ENCODE measurements at places on chromosomes 3 and 15.

DNA sequence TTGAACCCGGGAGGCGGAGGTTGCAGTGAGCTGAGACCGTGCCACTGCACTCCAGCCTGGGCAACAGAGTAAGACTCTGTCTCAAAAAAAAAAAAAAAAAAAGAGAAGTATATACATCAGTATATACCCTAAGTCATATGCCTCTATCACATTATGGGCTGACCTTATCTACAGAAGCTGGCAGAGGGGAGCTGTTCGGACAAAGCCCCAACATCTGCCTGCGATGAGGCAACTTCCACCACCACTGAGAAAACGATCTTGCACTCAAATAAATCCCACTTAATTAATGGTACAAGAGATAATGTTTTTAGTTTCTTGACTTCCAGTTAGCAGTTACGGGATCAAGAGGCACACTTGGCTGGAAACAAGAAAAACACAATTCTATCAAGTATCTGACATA, 2.2 kb downstream of the GLT8D1 start:
- no peak for DNase-seq

GRCh38 chr3:165754219-165755007, 82.8 kb downstream of the BCHE start:
- peak; percentile 29 for DNase-seq

GRCh38 chr3:24838533-24838932, 343.9 kb upstream of the THRB start:
- no peak for DNase-seq

- DNase-seq: peak; percentile 62
Observed at GRCh38 chr15:79673416-79674123, 223.2 kb downstream of the MTHFS start.

GRCh38 chr15:39153716-39154115, 427.2 kb upstream of the THBS1 start:
- no peak for DNase-seq

GRCh38 chr15:63772520-63772919, 61.2 kb downstream of the HERC1 start:
- DNase-seq: no peak

DNA sequence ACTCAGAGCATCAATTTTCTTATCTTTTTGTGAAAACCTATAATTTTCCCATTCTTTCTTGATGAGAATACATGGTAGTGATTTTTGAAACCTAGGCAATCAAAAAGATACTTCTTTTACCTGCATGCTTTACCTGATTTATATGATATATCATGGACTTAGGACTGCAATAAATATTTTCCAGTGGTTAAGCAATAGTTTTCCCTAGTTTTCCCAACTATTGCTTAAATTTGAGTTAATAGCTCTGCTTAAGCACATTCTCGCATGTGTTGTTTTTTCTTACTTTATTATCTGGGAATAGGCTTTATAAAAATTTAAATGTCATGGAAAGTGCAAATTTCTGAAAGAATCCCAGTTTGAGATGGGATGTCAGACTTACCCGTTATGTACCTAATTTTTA, 465.1 kb upstream of the BCHE start:
- DNase-seq: no peak

DNA sequence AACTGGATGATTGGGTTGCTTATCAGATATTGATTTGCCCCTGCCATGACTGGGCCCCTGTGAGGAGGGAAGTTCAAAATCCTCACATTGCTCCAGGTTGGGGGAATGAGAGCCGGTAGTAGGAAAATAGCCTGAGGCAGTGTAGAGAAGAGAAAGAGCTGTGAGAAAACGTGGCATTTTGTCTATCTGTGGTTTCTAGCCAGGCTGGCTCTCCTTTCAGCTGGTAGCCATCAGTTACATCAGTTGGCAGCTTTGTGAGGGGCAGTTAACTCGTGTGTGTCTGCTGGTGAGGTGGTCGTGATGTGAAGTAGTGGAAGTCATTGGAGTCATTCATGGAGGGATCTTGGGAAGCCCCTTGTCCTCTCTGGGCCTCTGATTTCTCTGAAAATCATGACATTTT, 5.2 kb downstream of the ESYT3 start:
- no peak for DNase-seq

DNA sequence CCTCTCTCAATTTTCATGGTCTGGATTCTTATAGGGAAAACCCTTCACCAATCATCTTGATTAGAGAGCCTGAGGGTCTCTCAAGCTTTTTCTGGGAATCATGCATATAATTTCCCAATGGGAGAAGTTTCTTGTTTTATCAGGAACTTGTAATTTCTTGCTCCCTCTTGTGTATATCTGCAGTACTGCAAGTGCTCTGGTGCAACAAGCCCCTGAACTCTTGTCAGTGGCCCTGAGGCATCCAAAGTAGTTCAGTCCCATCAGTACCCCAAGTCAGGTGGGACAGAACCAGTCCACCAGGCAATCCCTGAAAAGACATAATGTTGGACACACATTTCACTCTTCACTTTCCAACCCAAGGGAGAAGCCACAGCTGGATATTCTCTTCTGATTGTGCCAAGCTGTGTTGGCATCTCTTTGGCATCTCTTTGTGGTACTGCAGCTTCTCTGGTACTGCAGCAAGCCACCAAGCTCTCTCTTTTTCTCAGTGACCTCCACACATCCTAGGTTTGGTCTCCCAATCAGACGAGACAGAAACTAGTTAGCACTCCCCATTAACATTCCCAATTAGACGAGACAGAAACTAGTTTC, 214.5 kb downstream of the ZIC4 start:
- peak; percentile 35 for DNase-seq

- no peak for DNase-seq
Observed at GRCh38 chr15:47670365-47670764, 46.9 kb upstream of the SEMA6D start.

DNA sequence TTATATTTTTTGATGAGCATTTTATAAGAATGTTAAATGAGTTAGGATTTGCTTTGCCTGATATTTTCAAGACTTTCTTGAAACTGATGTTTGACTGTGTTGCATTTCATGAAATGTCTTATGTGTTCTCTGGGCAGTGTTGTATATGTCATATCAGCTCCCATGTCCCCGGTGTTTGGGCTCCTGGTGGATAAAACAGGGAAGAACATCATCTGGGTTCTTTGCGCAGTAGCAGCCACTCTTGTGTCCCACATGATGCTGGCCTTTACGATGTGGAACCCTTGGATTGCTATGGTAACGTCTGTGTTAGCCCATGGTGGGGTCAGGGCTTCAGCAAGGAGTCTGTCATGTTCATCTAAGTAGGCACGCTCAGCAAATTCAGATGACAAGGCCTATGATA, 20.0 kb downstream of the MFSD1 start:
- DNase-seq: no peak
